ENCODE measurements at places on chromosomes 1 and 21.

DNA sequence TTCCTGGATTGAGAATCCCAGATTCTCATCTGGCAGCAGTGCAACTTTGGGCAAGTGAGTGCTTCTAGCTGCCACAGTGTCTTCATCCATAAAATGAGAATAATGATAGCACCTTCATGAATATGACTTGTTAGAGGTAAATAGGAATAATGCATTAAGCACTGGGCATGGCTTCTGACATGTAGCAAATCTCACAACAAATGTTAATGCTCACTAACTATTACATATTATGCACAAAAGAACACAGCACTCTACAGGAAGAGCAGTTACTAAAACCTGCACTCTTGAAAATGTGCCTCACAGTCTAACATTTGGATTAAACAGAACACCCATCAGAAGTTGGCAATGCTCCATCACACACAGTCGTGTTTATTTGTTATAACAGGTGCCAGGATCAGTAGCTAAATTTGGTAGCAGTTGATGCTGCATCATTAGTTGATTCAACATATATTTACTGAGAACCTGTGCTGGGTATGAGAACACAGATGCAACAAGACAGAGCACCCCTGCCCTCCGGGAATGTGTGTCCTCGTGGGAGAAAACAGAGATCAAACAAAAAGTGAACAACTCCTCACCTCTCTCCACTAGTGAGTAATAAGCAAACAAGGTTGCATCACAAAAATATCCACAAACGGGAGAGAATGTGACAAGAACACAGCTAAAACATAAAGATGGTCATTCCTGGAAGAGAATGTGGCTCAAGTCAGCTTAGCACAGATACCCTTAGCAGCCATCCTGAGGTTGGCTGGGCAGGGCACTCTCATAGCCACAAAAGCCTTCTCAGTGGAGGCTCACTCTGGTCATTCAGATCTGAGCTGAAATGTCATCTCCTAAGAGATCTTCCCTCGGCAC lies 26.2 kb upstream of the LBR start:
- DNase-seq, result no peak

GRCh38 chr1:97781762-97782337 lies 139.0 kb downstream of the DPYD start:
- no peak for DNase-seq

DNA sequence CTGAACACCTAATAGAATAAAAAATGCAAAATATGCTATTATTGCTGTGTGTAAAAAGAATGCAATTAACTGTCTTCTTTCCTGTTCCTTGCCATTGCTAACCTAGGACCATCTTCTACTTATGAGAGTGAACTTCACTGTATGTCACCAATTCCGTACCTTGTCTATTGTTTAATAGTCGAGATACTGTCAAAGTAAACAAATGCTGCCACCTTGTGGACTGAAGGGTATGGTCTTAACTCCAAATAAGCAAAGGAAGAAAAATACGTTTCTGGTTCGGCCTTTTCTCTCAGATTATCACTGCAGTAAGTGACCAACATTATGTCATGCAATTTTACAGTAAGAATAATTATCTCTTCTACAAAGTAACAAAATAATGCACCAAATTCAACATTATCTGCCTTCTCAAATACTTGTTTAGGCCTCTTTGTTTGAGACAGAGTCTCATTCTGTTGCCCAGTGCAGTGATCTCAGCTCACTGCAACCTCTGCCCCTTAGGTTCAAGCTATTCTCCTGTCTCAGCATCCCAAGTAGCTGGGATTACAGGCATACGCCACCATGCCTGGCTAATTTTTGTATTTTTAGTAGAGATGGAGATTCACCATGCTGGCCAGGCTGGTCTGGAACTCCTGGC lies 133.4 kb downstream of the COP1 start:
- peak; percentile 48 for DNase-seq

GRCh38 chr1:228396770-228397662 lies 9.6 kb downstream of the TRIM11 start:
- no peak for DNase-seq
